ENCODE measurements at places on chromosomes 2 and 18. TPM values are rescaled to one million over a fixed set of nuclear protein-coding genes. Genes with fewer than 3 reads are reported as not detected.

PLB1 gene
- total RNA-seq = 1.8 TPM

DNA sequence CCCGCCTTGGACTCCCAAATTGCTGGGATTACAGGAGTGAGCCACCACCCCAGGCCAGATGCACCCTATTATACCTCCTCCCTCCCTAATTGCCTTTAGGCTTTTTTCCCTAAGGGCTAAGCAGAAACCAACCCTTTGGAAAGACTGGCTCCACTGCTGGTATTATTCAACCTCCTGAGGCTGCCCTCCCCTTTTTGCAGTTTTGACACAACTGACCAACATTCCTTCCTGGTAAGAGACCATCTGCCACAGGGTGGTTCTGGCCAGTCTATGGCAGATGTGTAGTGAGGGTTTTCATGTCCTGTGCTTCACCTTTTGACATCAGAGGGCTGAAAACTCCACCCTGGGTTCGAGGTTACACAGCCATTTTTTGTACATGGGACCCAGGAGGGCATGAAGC is 1785.3 kb upstream of the CELF4 start:
- no peaks in the 10 kb centered on the region for H3K27me3 ChIP-seq
- no peak for DNase-seq
- H3K4me3 ChIP-seq = no peak overlapping the region
- H3K4me1 ChIP-seq = no peaks in the 10 kb centered on the region
- no peak overlapping the region for H3K27ac ChIP-seq
- no peaks in the 10 kb centered on the region for H3K36me3 ChIP-seq

DNA sequence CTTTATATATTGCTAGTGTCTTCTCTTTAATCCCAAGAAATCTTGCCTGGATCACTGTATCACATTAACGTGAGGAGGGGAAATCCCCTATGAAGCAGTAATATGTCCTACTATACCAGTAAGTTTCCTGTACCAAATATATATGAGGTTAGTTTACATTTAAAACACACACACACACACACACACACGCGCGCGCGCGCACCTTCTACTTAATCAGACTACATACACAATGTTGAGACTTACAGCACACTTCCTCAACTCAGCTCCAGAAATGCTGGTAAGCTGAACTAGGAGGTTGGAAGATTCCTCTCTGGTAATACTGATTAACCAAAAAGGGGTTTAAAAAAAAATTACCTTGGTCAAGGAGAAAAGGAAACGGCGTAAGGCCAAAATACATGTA is 49.3 kb downstream of the USP34 start:
- no peaks in the 10 kb centered on the region for H3K27me3 ChIP-seq
- no peaks in the 10 kb centered on the region for H3K4me1 ChIP-seq
- H3K4me3 ChIP-seq = no peak overlapping the region

DNA sequence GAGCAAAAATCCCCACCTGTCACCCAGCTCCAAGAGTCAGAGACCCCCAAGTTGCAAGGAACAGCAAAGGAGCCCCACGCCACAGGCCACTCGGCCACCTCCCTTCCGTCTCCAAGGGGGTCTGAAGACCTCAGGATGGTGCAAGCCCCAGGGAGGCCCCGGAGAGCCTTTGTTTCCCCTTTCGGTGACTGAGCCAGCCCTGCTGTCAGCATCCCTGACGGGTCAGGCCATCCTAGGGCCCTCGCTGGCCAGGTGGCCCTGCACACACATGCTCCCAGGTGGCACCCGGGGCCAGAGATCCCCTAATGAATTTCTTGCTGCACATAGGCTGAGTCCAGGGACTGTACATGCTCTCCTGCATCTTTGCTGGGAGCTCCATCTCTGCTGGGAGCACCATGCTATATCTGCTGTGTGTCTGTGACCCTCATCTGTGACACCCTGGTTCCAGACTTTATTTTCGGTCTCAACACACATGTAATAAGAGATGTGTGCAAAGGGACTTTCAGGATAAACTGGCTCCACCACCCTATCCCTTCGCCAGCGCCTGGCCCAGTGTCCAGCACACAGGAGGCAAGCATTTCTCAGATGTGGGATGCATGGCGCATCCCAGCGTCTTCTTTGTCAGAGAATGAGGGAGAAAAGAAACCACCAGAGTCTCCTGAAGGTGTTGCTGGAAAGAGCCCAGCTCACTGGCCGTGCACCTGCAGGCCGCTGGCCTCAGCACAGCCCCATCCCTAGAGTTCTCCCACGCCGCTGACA is 27.4 kb downstream of the ADI1 start:
- H3K27ac ChIP-seq = no peak overlapping the region
- H3K4me1 ChIP-seq = peaks cover 2% of the 10 kb centered on the region
- peaks cover 2% of the 10 kb centered on the region for H3K36me3 ChIP-seq
- no peak for DNase-seq

WDR7 gene
- total RNA-seq = 19.0 TPM

GRCh38 chr2:56889738-56890137 is 705.9 kb downstream of the CCDC85A start:
- no peaks in the 10 kb centered on the region for H3K36me3 ChIP-seq
- no peak overlapping the region for H3K4me3 ChIP-seq
- H3K27me3 ChIP-seq = no peaks in the 10 kb centered on the region
- no peak for DNase-seq
- H3K27ac ChIP-seq = no peak overlapping the region

GRCh38 chr2:138432971-138433370 is 68.6 kb upstream of the SPOPL start:
- H3K4me3 ChIP-seq = no peak overlapping the region
- no peaks in the 10 kb centered on the region for H3K4me1 ChIP-seq
- no peaks in the 10 kb centered on the region for H3K36me3 ChIP-seq
- no peak overlapping the region for H3K27ac ChIP-seq
- no peaks in the 10 kb centered on the region for H3K27me3 ChIP-seq

DNA sequence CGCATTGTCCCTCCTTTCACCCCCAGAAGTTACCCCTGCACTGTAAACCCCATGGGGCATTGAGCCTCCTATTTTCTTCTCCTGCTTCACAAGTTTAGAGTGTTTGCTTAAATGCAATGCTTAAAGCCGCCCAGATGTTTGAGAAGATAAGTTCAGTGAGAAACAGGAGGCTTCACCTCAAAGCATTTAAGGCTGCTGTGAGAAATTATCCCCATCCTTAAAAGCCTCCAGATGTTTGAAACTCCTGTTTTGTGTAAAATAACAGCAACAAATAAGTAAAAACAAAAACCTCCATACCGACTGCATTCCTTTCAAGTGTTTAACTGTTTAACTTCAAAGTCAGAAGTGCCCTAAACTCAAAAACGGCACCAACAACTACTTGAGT is 81.8 kb downstream of the RTP5 start:
- H3K4me1 ChIP-seq = no peaks in the 10 kb centered on the region
- no peak overlapping the region for H3K27ac ChIP-seq
- H3K36me3 ChIP-seq = no peaks in the 10 kb centered on the region
- no peak overlapping the region for H3K4me3 ChIP-seq

GRCh38 chr2:210540900-210541289 is 15.5 kb upstream of the CPS1 start:
- H3K27ac ChIP-seq = no peak overlapping the region
- H3K27me3 ChIP-seq = no peaks in the 10 kb centered on the region
- no peak overlapping the region for H3K4me3 ChIP-seq
- H3K36me3 ChIP-seq = no peaks in the 10 kb centered on the region
- DNase-seq = no peak

SLC4A5 gene
- under 0.01 TPM for total RNA-seq

GRCh38 chr2:129737660-129738527 is 241.6 kb upstream of the RAB6C start:
- H3K27me3 ChIP-seq = no peaks in the 10 kb centered on the region
- H3K4me3 ChIP-seq = no peak overlapping the region
- no peak for DNase-seq
- no peaks in the 10 kb centered on the region for H3K4me1 ChIP-seq
- no peaks in the 10 kb centered on the region for H3K36me3 ChIP-seq

REG3A gene
- total RNA-seq = not detected

DNA sequence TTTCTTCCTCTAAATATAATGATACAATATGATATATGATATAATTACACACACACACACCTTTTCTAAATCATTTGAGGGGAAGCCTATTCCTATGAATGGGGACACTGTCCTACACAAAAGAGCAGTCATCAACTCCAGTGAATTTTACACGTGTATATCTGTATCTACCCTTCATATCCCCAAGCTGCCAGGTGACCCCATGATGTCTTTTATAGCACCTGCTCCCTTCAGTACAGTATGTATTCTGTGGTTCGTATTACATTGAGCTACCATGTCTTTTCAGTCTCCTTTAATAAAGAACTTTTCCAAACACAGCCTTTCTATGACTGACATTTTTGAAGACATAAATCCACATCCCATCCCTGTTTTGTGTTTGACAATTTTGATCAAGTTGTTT is 19.0 kb downstream of the TBC1D8 start:
- no peak overlapping the region for H3K27ac ChIP-seq
- no peak overlapping the region for H3K4me3 ChIP-seq
- no peaks in the 10 kb centered on the region for H3K4me1 ChIP-seq
- H3K36me3 ChIP-seq = no peaks in the 10 kb centered on the region

- H3K36me3 ChIP-seq = no peaks in the 10 kb centered on the region
- H3K27ac ChIP-seq = no peak overlapping the region
- H3K4me3 ChIP-seq = no peak overlapping the region
These were observed 1549.7 kb upstream of the ACVR2A start for GRCh38 chr2:146295080-146295670.

GRCh38 chr2:182636699-182637098 is 79.4 kb upstream of the DNAJC10 start:
- no peak for DNase-seq
- no peak overlapping the region for H3K4me3 ChIP-seq
- H3K27me3 ChIP-seq = no peaks in the 10 kb centered on the region
- H3K36me3 ChIP-seq = no peaks in the 10 kb centered on the region
- no peak overlapping the region for H3K27ac ChIP-seq

- H3K27ac ChIP-seq = no peak overlapping the region
- H3K4me3 ChIP-seq = no peak overlapping the region
- no peaks in the 10 kb centered on the region for H3K27me3 ChIP-seq
- no peak for DNase-seq
- no peaks in the 10 kb centered on the region for H3K36me3 ChIP-seq
- no peaks in the 10 kb centered on the region for H3K4me1 ChIP-seq
These were observed 13.2 kb upstream of the SS18 start for GRCh38 chr18:26103579-26103978.

DNA sequence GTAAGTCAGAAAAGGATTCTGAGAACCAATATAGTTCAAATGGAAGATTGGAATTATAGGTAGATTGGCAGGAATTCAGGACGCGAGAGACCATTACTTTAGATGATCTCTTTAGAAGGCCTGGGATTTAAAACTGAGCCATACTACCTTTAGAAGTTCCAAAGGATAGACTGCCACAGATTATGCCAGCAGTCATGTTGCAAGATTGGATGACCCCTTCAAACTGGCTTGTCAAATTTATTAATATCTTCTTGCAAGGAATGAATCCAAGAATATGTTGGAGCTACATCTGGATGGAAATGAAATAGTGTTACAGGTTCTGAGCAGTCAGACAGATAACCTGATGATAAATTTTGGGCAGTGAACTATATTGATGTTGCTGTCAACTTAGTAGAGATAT is 22.0 kb downstream of the BABAM2 start:
- no peak overlapping the region for H3K4me3 ChIP-seq
- no peaks in the 10 kb centered on the region for H3K27me3 ChIP-seq

- no peaks in the 10 kb centered on the region for H3K4me1 ChIP-seq
- no peak overlapping the region for H3K27ac ChIP-seq
- H3K36me3 ChIP-seq = no peaks in the 10 kb centered on the region
- no peaks in the 10 kb centered on the region for H3K27me3 ChIP-seq
- DNase-seq = no peak
These were observed 931.9 kb downstream of the DCDC2C start for GRCh38 chr2:4635289-4635688.

TNS1 gene
- 44.4 TPM for total RNA-seq

DNA sequence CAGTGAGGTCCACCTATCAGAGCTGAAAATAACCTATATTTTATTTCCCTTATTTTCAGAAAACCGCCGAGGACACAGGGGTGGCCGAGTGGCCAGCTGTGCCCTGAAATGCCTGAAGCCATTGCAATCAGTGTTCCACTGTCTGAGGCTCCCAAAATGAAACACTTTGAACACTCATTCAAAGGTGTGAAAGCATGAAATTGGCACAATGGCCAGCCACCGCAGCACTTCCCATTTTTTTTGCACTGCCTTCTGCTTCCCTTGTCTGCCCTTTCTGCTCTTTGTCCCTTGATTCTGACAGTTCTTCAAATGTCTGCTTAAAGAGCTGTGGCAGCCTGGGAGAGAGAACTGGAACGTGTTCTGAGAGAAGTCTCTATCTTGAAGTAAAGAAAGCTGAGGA is 1127.5 kb upstream of the CELF4 start:
- H3K27ac ChIP-seq = no peak overlapping the region
- no peak for DNase-seq
- H3K4me3 ChIP-seq = no peak overlapping the region

GRCh38 chr2:78779761-78780160 is 245.7 kb upstream of the REG3G start:
- H3K4me1 ChIP-seq = no peaks in the 10 kb centered on the region
- no peaks in the 10 kb centered on the region for H3K27me3 ChIP-seq
- H3K36me3 ChIP-seq = no peaks in the 10 kb centered on the region
- no peak for DNase-seq

GRCh38 chr2:235141411-235142128 is 189.8 kb downstream of the SH3BP4 start:
- no peak for DNase-seq
- no peaks in the 10 kb centered on the region for H3K36me3 ChIP-seq
- H3K4me3 ChIP-seq = no peak overlapping the region
- H3K27me3 ChIP-seq = peaks cover 2% of the 10 kb centered on the region
- no peak overlapping the region for H3K27ac ChIP-seq
